ENCODE measurements at places on chromosomes 3 and 15. TPM values are rescaled to one million over a fixed set of nuclear protein-coding genes. Genes with fewer than 3 reads are reported as not detected.

DNA sequence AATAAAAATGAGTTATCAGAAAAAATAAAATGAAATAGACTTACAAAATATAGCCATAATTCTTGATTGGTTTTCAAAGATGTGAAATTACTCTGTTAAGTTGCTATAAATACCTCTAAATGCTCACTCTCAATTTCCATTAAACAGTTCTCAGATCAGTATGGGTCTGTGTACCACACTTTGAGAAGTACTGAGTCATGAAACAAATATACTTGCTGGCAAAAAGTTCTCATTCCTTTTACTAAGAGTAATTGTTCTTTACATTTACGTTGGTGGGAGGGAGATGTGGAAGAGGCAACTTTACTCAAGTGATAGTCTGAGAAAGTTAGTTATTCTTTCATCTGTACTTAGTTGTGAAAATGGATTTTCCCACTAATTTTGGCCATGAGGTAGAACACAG, 96.3 kb downstream of the ZNF385D start:
- DNase-seq: no peak

GRCh38 chr3:152031321-152031720, 157.9 kb downstream of the SUCNR1 start:
- no peak for DNase-seq

DNA sequence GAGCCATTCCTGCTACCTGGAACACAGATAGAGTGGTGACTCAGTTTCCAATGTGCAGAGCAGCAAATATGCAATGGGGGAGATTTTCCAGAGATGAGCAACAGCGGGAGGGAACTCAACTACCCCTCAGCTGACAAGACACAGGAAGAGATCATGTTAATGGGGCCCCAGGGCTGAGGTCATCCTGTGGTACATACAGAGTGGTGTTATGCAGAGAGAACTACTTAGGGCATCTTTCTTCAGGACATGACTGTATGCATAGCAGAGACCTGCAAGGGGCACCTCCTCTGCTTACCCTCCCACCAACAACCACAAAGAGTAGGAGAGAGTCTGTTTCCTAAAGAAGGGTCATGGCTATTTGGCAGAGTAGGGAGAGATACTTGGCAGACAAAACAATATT, 6.8 kb upstream of the TBC1D5 start:
- DNase-seq: no peak

DNA sequence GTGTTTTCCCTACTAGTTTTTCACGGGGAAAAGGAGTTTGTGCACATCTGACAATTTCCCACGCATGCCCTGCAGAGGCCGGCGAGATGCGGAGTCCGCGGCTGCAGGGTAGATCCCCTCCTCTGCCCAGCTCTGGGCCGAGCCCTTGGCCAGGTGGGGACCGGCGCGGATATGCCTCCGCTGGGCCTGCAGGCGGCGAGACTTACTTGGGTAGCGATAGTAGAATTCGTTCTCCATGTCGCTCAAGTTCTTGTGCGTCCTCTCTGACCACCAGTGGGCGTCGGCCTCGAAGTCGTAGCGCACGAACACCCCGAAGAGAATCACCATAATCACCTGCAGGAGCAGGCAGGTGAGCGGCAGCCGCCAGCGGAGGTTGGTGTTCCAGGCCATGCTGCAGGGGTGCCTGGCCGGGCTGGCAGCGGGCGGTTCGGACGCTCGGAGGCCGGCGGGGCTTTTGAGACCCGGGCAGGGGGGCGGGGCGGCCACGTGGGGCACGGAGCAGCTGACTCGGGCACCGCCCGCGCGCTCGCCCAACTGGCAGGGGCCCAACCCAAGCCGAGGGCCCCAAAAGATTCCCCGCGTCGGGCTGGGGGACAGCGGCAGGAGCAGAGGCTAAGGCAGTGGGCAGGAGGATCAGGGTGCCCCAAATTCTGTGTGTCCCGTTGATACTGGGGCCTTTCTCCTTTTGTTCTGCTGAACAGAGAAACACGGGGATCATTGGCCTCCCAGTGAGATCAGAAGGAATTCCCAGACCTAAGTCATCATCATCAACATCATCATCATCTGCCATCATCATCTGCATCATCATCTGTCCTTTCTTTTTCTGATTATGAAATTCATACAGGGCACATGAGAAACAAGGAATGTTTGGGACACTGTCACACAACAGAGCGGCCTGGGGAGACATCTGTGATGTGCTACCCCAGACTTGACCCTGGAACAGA, at the start of gene RHCG:
Gene RHCG, minus strand, starts transcription at position 429 of the 944 bp plus-strand sequence. Its CDS starts 39 bp downstream, at position 390.
- peak; percentile 71 for DNase-seq

GRCh38 chr3:71361334-71361890, 222.1 kb downstream of the FOXP1 start:
- peak; percentile 68 for DNase-seq

DNA sequence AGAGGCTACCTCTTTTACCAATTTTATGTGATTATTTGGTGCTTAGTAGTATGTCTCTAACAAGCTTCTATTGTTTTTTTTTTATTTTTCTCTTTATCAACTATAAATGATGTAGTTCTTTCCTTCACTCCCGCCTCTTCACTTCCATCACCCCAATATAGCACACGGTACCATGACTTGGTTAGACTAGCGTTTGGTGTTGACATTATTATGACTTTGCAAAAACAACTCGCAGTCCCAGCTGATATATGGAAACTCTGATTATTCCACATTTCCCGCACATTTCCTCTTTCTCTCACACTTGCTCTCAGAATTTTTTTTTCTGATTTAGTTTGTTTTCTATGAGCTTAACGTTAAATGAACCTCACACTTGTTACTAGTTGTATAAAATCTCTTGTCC, 162.2 kb downstream of the GREM1 start:
- no peak for DNase-seq

GRCh38 chr15:85380812-85381642, 624 bp downstream of the AKAP13 start:
- peak; percentile 75 for DNase-seq

The EEFSEC gene
- total RNA-seq: 15.2 TPM

The TNFSF10 gene
- total RNA-seq: 277 TPM

The ZNF860 gene
- total RNA-seq: 5.9 TPM

The CPLX3 gene
- total RNA-seq: not detected

The GOLGB1 gene
- total RNA-seq: 79.7 TPM

Data from kidney (tissue), 22 donors.